ENCODE measurements at places on chromosomes 11 and 22.

GRCh38 chr11:46769636-46770221 lies 50.7 kb downstream of the F2 start:
- H3K4me1 ChIP-seq, result no peaks in the 10 kb centered on the region
- peaks cover 22% of the 10 kb centered on the region for H3K36me3 ChIP-seq
- no peak overlapping the region for H3K4me3 ChIP-seq

GRCh38 chr11:120212926-120213325 lies 2.1 kb downstream of the OAF start:
- H3K27ac ChIP-seq, result no peak overlapping the region
- H3K36me3 ChIP-seq, result peaks cover 37% of the 10 kb centered on the region
- peak; percentile 33 for DNase-seq

DNA sequence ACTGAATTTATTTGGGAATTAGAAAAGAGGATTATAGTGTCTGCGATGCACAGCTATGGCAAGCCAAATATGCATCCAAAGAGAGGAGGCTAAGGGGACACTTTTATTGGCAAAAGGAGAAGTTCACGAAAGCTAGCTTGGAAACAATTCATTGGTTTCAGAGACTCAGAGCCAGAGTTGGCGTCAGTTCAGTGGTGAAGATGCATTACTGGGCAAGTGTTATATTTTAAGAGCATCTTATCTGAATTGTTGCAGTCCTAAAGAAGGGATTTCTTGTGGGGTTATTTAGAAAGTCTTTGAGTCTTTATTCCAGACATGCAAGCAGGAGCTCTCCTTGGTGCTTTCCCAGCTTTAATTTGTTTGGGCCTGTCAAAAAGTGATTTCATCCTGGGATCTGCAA lies 15.0 kb downstream of the CLDN5 start:
- H3K36me3 ChIP-seq, result peaks cover 20% of the 10 kb centered on the region
- H3K27ac ChIP-seq, result no peak overlapping the region
- DNase-seq, result no peak
- no peaks in the 10 kb centered on the region for H3K4me1 ChIP-seq
- H3K27me3 ChIP-seq, result no peaks in the 10 kb centered on the region

DNA sequence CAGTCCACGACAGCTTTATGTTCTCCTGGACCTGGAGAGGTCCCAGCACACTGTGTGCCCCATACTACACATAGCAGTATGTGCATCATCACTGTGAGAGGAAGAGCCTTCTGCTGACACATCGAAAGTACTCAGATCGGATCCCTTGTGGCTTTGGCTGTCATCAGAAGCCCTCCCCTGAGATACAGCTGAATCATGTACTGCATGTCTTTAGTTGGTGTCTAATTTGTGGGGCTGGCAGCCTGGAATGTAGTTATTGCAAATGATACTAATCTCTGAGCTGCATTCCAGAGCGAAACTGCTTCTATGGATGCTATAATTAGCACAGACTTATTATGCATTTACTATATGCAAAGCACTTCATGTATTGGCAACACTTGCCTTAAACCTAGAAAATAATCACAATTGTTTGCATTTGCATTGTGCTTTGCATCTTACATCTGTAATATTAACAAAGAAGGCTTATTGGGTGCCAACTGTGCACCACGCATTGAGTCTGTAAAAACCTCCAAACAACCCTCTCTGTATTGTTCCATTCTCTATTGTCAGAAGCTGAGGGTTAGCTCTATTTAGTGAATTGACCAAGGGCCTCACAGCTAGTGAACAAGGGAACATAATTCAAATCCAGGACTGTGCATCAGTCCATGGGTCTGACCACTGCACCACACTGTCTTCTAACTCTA lies 89.2 kb upstream of the CRTAM start:
- H3K4me3 ChIP-seq, result no peak overlapping the region
- peaks cover 18% of the 10 kb centered on the region for H3K4me1 ChIP-seq
- H3K36me3 ChIP-seq, result no peaks in the 10 kb centered on the region
- H3K27me3 ChIP-seq, result no peaks in the 10 kb centered on the region
- peak overlapping the region; percentile 43 for H3K27ac ChIP-seq

GRCh38 chr11:65551572-65552387 lies 6.4 kb downstream of the LTBP3 start:
- no peak for DNase-seq
- no peaks in the 10 kb centered on the region for H3K27me3 ChIP-seq
- peaks cover 48% of the 10 kb centered on the region for H3K36me3 ChIP-seq
- H3K27ac ChIP-seq, result no peak overlapping the region

DNA sequence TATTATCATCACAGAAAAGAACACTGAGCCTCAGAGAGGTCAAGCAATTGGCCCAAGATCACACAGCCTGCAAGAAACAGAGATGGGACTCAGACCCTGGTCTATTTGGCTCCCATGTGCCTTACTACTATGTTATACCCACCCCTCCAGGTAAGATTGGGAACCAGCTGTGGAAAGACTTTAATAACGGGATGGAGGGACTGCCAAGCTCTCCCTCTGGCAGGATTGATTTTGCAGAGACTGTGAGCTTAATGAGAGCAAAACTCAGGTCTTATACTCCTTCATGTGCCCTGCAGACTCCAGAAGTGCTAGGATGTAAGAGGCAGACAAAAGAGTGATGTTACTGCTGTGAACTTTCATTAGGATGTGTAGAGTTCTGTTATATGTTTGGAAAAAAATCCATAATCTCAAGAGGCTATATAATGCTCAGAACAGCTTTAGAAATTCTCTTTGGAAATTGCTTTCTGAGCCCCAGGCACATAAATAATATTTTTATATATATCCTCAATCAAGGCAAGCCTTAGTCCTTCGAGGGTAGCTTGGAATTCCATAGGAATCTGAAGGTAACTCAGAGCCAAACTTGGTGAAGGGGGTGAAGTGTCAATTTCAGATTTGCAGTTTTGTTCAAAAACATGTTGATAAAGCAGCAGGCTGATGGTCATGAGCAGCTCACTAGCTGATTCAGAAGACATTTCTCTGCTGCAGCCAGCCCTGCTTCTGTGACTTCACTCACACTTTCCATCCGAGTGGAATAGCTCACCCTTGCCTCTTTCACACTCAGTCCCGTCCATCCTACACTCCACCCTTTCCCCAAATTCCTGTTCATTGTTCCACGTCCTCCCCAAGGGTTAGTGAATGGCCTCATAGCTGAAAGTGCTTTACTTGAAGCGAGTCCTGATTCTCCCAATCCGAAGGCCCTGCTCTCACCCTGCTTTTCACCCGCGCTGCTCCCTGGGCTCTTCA lies 188.8 kb downstream of the SNX19 start:
- H3K27me3 ChIP-seq, result no peaks in the 10 kb centered on the region
- no peaks in the 10 kb centered on the region for H3K36me3 ChIP-seq
- no peak overlapping the region for H3K27ac ChIP-seq
- no peak for DNase-seq
- peak overlapping the region; percentile 10 for H3K4me3 ChIP-seq
- H3K4me1 ChIP-seq, result peaks cover 16% of the 10 kb centered on the region

- H3K27me3 ChIP-seq, result no peaks in the 10 kb centered on the region
- H3K27ac ChIP-seq, result peak overlapping the region; percentile 95
- no peak for DNase-seq
- peaks cover 10% of the 10 kb centered on the region for H3K36me3 ChIP-seq
Measured at GRCh38 chr11:128520888-128521681, 66.3 kb downstream of the ETS1 start.

DNA sequence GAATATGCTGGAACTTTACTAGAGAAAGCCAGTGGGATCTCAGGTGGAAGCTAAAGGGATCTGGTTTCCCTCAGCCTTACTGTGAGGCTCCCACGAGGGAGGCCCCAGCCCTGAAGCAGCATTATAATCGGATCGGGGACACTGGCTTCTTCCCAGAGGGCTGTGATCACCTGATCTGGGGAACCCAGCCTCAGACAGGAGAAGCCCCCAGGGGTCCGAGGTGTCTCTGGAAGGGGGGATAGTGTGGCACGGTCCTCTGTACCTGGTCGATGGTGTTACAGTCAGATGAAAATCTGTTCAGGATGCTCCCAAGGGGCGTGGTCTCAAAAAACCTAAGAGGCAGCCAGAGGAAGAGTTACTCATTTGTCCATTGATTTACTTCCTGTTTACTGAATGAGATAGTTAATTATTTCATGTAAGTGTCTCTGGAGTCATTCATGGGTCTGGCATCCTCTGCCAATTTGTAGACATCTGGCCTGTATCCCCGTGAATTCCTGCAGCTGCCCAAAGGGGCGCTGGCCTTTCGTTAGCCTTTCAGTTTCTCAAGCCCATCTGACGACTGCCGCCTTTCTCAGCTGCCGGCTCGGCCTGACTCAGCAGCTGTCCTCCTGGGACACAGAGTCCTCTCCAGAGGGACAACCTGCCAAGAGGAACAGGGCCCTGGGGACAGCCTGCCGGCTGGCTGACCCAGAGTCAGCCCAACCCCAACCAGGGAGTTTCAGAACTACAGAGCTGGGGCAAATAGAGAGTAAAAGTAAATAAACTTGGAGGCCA lies 17.0 kb upstream of the KCNJ11 start:
- no peaks in the 10 kb centered on the region for H3K36me3 ChIP-seq
- H3K27me3 ChIP-seq, result peaks cover 8% of the 10 kb centered on the region
- H3K27ac ChIP-seq, result no peak overlapping the region
- DNase-seq, result peak; percentile 70

DNA sequence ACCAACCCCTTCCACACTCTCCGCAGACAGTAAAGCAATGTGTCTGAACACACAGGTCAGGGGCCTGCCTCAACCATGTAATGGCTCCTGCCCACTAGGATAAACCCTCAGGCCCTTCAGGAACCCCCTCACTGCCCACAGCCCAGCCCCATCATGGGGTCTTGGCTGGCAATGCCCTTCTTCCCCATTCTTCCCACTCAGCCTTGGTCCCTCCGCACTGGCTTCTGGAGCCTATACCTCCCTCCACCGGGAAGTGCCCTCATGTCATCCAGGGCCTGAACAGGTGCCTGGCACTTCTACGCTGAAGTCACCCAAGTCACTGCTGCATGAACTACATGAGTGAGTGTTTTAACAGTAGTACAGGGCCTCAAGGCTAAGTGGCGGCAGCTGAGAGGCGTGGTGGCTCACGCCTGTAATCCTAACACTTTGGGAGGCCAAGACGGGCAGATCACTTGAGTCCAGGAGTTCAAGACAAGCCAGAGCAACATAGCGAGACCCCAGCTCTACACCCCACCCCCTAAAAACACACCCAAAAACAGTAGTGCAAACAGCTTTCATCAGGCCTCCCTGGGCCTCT lies 74.8 kb upstream of the PITPNB start:
- DNase-seq, result no peak
- peaks cover 27% of the 10 kb centered on the region for H3K4me1 ChIP-seq
- no peak overlapping the region for H3K4me3 ChIP-seq

GRCh38 chr11:47672283-47672730 lies 29.9 kb upstream of the MTCH2 start:
- H3K4me1 ChIP-seq, result no peaks in the 10 kb centered on the region
- no peak overlapping the region for H3K4me3 ChIP-seq

DNA sequence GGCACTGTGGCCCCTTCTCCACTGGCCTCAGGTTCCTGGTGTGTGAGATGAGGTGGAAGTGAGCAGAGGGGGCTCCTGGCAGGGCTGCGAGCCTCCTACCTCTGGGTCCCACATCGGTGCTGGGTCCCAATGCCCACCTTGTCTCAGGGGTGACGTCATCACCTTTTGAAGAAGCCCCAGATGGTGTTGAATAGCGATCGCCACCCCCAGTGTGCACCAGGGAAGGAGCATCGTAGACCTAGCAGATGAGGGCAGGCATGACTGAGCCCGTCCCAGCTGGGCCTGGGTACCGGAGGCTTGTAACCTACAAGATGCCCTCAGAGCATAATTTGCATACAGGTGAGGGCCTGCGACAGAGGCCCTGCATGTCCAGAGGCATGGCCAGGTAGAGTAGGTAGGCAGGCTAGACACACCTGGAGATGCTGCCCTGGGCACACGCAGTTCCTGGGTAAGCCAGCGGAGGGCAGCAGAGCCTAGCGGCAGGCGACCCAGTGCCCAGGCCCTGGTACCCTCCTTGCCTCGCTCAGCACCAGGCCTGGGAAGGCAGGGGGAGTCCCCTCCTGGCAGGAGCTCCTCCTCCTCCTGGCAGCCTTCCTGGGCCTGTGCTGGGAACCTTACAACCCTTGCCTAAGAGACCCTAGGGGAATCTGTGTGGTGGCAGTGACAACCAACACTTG lies 52.5 kb downstream of the TPCN2 start:
- H3K4me1 ChIP-seq, result no peaks in the 10 kb centered on the region
- H3K36me3 ChIP-seq, result no peaks in the 10 kb centered on the region

GRCh38 chr11:11252403-11252802 lies 100.6 kb downstream of the CSNK2A3 start:
- peaks cover 50% of the 10 kb centered on the region for H3K27me3 ChIP-seq
- no peaks in the 10 kb centered on the region for H3K4me1 ChIP-seq
- H3K4me3 ChIP-seq, result no peak overlapping the region
- DNase-seq, result no peak

DNA sequence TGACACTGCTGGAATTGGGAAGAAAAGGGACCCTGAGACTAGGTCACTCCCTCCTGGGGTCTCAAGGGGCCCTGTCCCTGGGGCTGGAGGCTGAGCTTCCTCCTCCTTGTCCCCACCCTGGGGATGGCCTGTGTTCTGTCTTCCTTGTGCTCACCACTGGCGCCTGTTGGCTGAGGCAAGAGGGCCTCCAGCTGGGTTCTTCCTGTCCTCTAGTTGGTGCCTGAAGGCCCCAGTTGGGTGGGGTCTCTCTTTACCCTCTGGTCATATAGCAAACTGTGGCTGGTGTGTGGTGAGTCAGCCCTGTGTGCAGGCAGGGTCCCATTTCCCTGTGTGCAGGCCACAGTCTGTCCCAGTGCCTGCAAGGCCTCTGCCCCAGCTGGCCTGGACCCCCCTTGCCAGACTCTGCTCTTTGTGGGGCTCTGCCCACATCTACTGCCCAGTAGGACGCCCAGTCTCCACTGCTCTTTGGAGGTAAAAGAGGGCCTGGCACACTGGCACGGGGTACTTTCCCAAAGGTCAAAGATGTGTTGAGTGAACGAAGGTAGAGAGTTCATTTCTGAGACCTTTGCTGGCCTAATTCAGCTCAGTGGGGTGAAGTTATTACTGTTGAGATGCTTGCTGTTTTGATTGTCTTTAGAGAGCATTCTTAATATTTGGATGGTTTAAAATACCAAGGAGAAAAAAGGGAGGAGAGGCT lies 55.1 kb upstream of the CLDN5 start:
- DNase-seq, result no peak
- H3K27me3 ChIP-seq, result no peaks in the 10 kb centered on the region
- no peaks in the 10 kb centered on the region for H3K36me3 ChIP-seq
- no peak overlapping the region for H3K27ac ChIP-seq
- H3K4me1 ChIP-seq, result peaks cover 8% of the 10 kb centered on the region
- no peak overlapping the region for H3K4me3 ChIP-seq

Measured in mesenchymal stem cell (in vitro differentiated cells and primary cell).